ENCODE measurements at places on chromosomes 12 and 14.

GRCh38 chr14:49106741-49107667, 479.2 kb downstream of the RPS29 start:
- no peak for DNase-seq

DNA sequence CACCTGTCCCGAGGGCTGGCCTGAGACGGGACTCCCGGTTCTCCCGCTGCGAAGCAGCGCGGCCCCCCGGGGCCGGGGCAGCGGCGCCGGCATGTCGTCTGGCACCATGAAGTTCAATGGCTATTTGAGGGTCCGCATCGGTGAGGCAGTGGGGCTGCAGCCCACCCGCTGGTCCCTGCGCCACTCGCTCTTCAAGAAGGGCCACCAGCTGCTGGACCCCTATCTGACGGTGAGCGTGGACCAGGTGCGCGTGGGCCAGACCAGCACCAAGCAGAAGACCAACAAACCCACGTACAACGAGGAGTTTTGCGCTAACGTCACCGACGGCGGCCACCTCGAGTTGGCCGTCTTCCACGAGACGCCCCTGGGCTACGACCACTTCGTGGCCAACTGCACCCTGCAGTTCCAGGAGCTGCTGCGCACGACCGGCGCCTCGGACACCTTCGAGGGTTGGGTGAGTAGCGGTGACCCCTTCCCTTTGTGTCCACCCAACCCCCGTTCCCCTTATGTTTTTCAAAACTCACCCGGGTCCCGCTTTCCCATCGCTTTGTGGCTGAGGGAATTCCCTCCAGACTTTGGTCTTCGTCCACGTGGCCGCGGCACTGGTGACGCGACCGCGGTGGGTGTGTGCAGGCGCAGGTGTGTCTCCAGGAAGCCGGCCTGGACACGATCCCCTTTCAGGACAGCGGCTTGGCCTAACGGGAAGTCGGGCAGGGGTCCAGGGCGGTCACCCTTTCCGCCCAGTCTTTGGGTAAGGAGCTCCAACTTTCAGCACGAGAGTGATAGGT, 826 bp downstream of the PRKCH start:
- peak; percentile 43 for DNase-seq

- no peak for DNase-seq
Observed at GRCh38 chr12:3335078-3335487, 155.9 kb upstream of the PRMT8 start.

GRCh38 chr12:51395283-51396230, 4.4 kb upstream of the GALNT6 start:
- DNase-seq, result peak; percentile 22

- no peak for DNase-seq
Observed at GRCh38 chr14:51547260-51547659, 104.5 kb upstream of the FRMD6 start.

- no peak for DNase-seq
Observed at GRCh38 chr12:107225635-107226034, 132.3 kb upstream of the CRY1 start.

DNA sequence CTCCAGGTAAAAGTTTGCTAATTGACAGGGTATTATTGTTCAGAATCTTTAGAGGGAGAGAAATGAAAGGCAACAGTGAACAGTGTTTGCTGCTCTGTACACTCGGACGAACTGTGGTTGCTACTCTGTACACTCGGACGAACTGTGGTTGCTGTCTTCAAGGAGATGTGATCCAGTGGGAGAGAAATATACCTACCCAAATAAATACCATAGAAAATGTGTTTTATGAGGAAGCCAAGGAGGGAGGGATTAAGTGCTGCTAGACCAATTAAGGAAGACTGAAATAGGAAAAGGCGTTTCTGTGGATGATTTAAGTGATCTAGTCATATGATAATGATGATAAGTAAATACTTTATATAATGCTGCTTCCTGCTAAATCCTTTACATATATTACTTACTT, 2.7 kb downstream of the STK38L start:
- DNase-seq, result no peak

DNA sequence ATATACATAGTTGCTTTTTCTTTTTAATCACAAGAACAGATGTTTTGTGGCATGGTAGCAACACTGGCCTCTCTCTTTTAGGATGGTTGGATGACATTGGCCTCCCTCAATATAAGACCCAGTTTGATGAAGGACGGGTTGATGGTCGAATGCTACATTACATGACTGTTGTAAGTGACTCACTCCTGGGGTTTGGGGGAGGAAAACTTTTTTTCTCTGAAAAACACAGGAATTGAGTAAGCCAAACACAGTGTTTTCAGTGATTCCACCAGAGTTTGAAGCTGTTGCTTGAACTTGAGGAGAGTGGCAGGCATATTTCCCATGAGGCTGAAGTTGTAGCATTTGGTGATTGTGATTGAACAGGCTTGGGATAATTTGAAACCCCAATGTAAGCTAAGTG, 13.7 kb upstream of the REP15 start:
- DNase-seq, result no peak

DNA sequence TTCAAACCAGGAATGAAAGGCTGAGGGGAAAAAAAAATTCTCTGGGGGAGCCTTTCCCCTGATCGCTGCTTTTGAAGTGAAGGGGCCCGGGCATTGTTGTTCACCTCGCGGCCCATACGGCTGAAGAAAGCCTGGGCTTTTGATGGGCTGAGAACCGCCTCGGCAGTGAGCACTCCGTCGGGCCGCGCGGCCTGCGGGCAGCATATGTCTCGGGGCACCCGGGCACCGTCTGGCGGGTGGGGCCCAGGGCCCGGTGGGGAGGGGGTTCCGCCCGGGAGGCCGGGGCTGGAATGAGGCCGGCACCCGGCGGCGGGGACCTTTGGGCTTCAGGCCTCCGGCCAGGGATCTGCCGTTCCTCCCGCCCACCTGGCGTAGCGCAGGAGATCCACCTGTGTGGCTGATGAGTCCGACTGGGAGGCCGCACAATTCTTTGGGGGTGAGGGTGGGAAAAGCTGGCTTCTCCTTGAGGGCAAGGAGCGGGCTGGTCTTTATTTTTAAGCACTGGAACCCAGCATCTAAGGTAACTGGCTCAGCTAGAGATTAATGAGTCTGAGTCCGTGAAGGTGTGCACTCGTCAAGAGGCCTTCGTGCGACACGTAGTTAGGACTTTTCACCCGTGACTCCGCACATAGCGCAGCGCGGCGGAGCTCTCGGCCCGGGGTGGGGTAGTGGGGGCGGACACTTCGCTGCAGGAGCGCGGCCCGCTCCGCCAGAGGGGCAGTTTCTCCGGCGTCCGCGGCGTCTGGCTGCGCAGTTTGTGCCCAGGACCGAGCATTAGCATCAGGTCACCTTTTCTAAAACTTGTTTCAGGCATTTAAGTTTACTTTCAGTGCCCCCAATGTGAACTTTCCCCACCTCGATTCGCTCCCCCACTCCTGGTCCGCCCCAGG, 10.6 kb downstream of the FOXA1 start:
- DNase-seq, result no peak

DNA sequence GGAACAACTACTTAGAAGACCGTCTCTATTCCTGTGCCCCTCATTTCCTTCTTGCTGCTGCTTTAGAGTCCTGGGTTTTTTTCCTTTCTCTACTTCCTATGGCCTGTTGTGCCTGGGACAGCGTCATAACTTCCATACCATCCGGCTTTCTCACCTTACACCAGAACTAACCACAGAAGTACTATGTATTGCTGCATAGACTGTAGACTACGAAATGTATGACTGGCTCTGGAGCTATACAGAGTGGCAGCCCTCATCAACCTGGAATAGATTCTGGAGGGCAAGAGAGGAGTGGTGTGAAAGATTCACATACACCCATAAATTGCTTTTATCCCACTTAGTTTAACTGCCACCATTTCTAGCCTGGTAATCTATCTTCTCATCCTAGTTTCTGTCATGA, 16.9 kb upstream of the SRP54 start:
- no peak for DNase-seq

- no peak for DNase-seq
Observed at GRCh38 chr14:96197163-96197852, 7.3 kb upstream of the BDKRB2 start.

- no peak for DNase-seq
Observed at GRCh38 chr12:102067574-102068258, 5.9 kb upstream of the WASHC3 start.

GRCh38 chr12:44397631-44398030, 478.5 kb downstream of the NELL2 start:
- no peak for DNase-seq

DNA sequence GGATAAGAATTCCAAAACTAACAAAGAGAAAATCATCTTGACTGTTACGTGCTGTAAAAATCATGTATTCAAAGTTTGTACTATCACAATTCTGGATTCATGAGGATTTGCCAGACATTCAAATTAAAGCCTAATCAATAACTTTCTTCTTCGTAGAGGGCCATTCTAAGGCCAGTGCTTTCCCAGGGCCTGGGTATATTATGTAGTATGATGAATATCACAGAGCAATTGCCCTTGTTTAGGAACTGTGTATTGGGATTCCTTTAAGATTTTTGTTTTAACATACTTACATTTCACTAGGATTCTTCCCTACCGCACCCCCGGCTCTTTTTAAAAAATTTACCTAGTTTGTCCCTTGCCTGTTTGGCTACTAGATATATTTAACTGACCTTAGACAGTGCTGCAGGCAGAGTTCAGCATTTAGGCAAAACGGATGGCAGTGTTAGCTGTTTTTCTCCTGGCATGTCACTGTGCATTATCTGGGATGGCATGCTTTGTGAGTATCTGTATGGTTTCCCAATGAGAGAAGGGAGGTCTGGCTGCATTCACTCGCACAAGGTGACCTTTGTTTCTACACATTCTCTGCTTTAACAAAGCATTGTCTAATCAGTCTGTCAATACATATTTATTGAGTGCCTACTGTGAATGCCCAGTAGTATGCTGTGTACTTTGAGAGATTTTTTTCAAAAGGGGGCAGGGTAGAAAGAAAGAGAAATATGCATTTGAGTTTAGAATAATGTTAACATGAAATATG, 63.3 kb downstream of the ERC1 start:
- DNase-seq, result no peak

- no peak for DNase-seq
Observed at GRCh38 chr12:127685491-127685890, 581.5 kb upstream of the TMEM132C start.

DNA sequence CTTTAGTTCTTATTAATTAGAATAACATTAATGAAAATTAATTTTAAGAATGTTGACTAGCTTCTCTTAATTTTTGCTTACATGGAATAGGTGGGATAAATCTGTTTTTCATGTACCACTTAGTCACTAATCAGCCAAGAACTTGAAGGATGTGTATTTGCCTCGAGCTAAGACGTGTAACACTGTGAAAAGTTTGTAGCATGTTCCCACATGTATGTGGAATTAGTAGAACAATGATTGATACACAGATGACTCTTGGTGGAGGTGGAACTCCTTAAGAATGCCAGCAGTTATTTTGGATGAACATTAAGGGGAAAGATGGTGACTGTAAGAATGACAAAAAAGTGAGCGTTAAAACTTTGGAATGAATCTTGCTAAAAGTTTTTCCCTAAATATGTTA, 435.7 kb upstream of the MDGA2 start:
- DNase-seq, result no peak

DNA sequence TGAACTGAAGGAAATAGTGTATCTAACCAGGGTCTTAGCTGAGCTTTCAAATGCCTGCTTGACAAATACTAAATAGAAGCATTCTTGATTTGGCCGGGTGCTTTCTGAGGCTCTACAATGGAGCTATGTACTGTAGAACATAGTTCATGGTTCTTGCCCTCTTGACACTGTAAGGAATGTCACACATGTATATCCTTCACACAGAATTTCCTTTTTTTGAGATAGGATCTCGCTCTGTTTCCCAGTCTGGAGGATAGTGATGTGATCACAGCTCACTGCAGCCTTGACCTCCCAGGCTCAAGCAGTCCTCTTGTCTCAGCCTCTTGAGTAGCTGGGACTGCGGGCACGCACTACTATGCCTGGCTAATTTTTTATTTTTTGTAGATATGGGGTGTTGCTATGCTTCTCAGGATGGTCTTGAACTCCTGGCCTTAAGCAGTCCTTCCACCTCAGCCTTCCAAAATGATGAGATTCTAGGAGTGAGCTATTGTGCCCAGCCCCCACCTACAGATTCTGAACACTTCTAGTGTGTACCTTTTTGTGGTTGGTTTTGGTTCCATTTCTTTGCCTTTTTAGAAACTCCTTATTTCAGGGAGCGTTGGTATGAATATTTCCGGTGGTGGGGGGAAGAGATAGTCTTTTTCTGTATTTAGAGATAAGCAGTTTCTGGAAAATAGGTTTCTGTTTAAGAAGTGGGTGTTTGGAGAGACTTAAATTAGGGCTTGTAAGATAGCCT, 4.2 kb downstream of the MLXIP start:
- no peak for DNase-seq

- DNase-seq, result no peak
Observed at GRCh38 chr14:75411214-75411540, 16.6 kb upstream of the JDP2 start.

DNA sequence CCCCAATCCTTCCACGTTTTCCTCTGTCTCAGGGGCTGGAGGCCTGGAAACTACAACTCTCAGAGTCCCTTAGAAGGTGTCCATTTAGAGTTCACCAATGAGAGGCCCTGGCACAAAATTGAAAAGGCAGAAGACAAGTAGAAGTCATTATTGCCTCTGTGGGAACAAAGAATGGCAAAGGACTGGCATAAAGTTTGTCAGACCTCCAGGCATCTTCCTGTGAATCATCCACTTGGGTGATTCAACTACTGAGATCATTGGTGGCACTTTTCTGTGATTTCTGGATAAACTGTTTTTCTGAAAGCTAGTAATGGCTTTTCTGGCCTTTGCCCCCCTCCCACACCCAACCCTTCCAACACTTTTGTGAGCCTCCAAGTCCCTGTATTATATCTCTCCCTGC, 42.6 kb upstream of the C12orf42 start:
- DNase-seq, result no peak

- DNase-seq, result no peak
Observed at GRCh38 chr14:90491911-90492531, 95.2 kb downstream of the CALM1 start.

DNA sequence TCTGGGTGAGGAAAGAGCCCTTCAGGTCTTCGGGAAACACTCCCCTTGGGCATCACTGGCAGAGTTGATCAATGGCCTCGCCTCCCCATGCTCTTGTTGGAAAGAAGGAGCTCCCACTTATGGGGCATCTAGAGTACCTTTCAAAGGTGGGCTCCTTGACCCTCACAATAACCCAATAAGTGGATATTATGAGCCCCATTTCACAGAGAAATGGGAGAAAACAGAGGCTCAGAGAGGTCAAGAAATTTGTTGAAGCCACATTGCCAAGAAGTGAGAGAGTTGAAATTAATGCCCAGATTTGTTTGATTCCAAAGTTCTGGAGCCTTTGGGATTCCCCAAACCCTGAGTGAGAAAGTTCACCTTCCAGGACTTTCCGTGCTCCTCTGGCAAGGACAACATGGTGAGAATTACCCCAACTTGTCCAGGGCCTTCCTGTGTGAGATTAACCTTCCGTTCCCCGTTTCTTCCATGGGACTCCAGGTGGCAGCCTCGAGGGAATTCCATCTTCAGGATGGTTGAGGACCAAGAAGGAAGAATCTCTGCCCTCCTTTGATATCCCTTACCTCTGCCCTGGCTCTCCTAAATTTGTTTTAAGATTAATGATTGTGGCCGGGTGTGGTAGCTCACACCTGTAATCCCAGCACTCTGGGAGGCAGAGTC, 7.5 kb upstream of the CHD4 start:
- no peak for DNase-seq

All from CD4-positive, alpha-beta T cell treated with Interleukin-1 beta for 1 hour (primary cell).